Cardiac fibroblast (primary cell): ENCODE measurements at places on chromosomes 6 and 20.
A peak's percentile ranks its signal among the peaks of the same experiment; 100 is the strongest.

GRCh38 chr6:85680388-85680787, 37.7 kb upstream of the SYNCRIP start:
- DNase-seq: no peak

- no peak for DNase-seq
These were observed 19.0 kb downstream of the DLL1 start for GRCh38 chr6:170271771-170272314.

DNA sequence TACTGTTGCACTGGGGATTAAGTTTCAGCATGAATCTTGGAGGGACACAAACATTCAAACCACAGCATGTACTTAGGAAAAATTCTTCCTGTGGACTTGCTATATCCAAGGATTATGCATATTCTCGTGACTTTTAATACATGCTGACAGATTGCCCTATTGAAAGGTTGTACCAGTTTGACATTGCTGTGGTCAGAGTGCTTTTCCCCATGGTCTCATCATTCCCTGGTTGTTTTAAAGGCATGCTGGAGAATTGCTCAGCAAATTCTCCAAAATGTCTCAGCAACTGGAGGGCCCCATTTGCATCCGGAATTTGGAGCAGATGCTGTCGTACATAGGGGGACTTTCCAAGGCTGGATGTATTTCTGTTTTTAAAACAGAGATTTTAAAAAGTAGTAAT, 7.4 kb downstream of the HECA start:
- no peak for DNase-seq

DNA sequence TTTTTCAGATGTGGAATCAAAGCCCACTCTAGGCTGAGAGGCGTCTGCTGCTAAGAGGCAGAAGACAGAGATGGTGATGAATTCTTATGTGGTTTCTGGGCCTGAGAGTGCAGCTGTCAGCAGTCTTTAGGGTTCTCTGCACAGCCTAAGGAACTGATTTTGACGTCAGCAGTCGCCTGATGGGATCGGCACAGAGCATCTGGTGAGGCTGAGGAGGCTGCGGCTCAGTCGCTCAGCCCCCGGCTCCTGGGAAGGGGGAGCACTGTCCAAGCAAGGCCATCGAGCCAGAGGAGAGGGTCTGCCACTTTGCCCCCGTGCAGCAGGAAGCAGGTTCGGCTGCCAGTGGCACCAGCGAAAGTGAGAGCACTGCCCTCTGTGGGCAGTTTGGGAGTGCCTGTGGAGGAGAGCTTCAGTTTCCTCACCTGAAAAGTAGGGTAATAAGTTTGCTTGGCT, 92.5 kb downstream of the TCP11 start:
- DNase-seq: peak; percentile 21

GRCh38 chr6:21180155-21180554, 413.4 kb upstream of the SOX4 start:
- no peak for DNase-seq

DNA sequence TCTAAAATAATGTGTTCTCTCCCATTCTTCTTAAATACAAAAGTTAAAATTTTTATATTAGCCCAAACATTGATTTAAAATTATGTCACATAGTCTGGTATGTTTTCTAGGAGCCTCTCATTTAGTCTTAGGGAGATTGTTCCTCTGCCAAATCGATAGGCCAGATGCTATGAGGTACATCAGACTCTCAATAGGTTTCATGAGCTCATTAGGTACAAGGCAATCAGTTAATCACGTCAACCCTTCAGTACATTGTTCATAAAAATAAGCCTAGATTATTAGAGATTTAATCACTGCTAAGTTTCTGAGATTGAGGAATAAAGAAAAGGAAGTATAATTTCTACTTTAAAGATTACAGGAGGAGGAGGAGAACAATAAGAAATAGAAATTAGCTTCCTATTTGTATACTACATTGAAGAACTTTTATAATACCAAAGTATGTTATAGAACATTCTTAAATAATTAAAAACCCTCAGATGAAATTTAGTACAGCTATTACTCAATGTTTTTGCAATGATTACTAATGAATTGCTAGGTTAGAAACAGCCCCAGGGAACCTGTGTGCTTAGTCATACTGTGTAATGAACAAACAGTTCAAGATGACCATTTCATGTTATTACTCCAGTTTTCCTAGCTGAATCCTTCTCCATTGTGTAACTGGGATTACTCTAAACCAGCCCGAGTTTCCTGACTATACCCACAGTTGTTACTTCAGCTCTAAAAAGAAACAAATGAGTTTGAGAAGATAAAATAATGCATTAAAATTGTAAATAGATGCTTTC, 117.0 kb downstream of the BMP5 start:
- DNase-seq: peak; percentile 75

GRCh38 chr6:163718537-163718936, 304.0 kb downstream of the QKI start:
- DNase-seq: no peak

DNA sequence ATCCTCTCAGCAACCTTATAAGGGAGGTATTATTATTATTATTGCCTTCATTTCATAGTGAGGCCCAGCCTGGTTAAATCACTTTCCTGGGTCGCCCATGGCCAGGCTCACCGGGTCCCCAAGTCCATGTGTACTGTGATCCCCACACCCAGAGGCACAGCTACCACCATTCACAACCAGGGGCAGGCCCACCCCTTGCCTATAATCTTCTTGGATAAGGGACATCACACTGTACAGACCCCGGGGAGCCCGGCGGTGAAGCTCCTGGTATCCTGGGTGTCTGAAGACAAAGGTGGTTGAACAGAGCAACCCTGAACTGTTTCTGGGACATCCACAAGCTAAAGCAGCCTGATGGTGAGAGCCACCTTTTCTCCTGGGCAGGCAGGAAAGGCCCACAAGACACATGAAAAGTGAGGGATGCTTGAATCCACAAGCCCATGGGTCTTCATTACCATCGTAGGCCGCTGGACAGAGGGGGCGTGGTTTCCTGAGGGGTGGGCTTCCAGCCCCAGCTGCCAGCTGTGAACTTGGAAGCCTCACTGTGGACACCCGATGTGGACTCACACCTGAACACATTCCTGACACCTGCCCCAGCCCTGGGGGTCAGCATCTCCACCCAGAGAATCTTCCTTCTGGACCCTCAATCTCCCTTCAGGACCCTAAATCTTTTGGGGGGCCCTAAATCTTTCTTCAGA, 185.5 kb upstream of the PMEPA1 start:
- no peak for DNase-seq

DNA sequence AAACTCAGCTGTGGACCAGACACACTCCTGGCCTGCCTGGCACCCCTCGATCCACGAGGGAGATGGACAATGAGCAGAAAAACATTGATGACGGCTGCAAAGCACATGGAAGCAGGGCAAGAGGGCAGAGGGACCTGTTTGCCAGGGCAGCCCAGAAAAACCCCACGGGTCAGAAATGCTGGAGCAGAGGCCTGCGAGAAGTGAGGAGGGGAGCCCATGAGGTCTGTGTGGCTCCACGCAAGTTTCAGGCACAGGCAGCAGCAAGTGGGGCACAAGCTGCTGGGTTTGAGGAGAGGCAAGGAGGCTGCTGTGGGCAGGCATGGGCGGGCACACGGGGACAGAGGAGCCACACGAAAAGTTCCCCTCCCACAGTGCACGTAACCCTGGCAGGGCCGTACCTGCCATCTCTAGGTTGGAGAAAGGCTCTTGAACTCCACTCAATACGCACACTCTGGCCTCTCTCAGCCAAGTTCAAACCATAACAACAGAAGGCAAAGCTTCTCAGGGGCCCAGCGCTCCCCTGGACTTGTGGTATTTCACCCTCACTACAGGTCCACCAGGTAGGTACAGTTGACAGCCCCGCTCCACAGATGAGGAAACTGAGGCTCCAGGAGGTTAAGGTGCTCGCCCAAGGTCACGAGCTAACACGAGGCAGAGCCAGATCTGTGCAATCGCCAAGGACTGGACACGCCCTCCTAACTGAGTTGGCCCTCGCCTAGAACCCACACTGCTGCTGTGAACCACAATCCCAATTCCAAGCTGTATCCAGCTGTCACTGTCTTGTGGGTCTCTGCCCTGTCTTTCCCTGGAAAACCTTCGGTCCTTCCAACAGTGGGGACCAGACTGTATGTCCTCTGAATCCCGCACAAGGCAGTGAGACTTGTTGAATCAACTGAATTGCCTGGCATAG, 108.2 kb downstream of the NOL4L start:
- DNase-seq: no peak

DNA sequence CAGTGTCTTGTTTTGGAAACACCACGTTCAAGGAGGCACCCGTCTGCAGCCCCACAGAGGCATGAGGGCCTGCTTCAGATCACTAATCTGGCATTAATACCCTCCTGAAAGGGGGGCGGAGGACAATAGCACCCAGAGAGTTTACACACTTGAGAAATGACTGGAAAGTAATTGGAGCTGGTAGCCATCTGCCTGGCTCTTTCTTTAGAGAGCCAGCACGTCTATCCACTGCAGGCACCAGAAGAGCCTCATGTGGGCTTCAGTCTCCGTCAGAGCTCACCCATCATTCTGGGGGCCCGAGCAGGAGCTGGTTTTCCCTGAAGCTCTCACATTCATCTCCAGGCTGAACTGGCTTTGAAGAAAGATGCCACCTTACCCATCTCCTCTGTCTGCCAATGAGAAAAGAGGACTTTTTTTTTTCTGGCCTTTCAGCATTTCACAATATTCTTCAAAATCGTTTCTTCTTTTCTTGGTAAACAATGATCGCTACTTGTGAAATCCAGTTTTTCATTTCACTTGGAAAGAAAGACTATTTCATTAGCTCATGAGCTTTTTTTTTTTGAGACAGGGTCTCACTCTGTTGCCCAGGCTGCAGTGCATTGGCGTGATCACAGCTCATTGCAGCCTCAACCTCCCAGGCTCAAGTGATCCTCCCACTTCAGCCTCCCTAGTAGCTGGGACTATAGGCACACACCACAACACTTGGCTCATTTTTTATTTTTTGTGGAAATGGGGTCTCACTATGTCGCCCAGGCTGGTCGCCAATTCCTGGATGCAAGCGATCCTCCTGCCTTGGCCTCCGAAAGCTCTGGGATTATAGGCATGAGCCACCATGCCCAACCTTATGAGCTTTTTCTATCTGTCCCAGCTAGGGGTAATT, 124.7 kb upstream of the ZNF217 start:
- DNase-seq: no peak

- DNase-seq: no peak
These were observed 170.9 kb downstream of the GJA10 start for GRCh38 chr6:90065173-90065572.

DNA sequence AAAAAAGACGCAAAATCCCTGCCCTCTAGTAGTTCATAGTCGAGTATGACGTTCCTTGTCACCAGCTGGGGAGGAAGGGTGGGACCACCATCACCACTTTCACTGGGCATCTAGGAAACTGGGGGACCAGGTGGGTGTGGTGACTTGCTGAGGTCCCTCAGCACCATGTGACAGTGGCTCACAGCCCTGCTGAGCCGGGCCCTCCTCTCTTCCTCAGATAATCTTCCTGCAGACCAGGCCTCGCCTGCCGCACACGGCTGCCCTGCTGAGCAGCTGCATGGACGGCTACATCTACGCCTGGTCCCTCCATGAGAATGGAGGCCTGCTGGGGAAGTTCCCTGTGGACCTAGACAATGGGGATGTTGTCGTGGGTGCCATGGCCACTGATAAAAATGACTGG, 71.5 kb downstream of the EFCAB8 start:
- no peak for DNase-seq

DNA sequence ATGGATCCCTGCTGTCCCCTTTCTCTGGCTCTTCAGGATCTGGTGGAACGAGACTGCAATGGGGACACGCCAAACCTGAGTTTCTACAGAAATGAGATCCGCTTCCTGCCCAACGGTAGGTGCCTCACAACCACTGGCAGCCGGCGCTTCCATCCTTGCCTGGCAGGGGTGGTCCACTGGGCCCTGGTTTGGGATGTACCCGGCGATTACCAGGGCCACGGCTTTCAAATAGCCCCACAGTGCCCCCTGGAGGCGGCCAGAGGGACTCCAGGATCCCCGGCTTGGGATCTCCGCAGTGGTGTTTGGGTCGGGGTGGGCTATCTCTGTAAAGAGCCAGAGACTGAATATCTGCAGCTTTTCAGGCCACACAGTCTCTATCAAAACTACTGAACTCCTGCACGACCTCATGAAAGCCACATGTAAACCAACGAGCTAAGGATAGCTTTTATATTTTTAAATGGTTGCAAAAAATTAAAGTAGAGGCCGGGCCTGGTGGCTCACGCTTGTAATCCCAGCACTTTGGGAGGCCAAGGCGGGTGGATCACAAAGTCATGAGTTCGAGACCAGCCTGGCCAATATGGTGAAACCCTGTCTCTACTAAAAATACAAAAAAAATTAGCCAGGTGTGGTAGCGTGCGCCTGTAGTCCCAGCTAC, 3.7 kb downstream of the OGFR start:
- DNase-seq: peak; percentile 66

DNA sequence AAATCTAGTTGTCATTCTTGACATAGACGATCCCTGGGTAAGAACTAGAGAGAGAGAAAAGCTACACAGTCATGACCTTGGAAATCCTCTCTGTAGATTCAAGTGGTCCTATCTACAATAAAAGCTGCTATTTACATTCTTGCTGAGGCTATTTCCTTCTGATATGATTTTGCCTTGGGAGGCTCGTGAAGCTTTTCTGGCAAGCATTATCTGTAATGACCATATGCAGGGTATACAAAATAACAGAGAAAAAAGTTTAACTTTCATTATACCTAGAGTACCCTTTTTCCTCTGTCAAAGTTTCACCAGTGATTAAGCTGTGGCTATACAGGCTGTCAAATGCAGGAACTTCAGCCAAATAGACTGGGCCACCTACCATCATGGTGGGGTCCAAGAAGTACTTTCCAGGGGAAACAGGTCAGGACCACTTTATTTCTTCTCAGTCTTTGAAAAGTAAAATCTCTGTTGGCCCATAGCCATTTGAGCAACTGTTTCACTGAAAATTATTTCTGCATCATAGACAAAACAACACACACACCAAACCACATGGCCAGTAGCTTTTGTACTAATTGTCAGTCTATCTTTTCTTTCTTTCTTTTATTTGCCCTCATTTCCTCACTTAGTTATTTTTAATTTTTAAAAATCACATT, 677.0 kb upstream of the ID4 start:
- DNase-seq: no peak

GRCh38 chr6:123551939-123552707, 84.6 kb downstream of the TRDN start:
- DNase-seq: peak; percentile 50

GRCh38 chr20:62328684-62329388, 26.0 kb downstream of the ADRM1 start:
- DNase-seq: no peak

DNA sequence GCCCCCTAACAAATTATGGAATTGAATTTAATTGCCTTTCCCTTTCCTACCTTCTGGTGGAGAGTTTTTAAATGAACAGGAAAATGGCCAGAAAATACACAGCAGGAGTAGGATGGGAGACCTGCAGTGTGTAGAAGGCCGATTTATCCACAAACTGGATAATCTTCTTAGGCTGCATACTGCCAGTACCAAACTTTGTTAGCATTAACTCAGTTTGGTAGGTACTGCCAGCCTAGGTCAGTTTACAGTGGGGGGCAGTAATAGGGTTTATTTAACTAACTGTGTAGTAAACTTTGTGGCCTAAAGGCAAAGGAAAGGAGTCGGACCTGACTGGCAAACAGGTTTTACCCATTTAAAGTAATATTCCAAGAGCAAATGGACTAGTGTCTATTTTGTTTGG, 4.6 kb downstream of the NCOA3 start:
- DNase-seq: no peak

GRCh38 chr6:3983778-3984177, 95.2 kb downstream of the FAM217A start:
- no peak for DNase-seq
